HFFc6 (cell line): ENCODE measurements at places on chromosomes 3 and 15. TPM values are rescaled to one million over a fixed set of nuclear protein-coding genes. Genes with fewer than 3 reads are reported as not detected.

Gene TGM4
- not detected in 3 replicates for total RNA-seq

GRCh38 chr3:90076136-90076535 lies 968.7 kb downstream of the EPHA3 start:
- no peak overlapping the region for H3K4me3 ChIP-seq
- H3K27me3 ChIP-seq: no peaks in the 10 kb centered on the region; the same call in 1 of the 2 replicates
- H3K4me1 ChIP-seq: no peaks in the 10 kb centered on the region
- no peak for DNase-seq
- H3K27ac ChIP-seq: no peak overlapping the region
- no peaks in the 10 kb centered on the region for H3K36me3 ChIP-seq

DNA sequence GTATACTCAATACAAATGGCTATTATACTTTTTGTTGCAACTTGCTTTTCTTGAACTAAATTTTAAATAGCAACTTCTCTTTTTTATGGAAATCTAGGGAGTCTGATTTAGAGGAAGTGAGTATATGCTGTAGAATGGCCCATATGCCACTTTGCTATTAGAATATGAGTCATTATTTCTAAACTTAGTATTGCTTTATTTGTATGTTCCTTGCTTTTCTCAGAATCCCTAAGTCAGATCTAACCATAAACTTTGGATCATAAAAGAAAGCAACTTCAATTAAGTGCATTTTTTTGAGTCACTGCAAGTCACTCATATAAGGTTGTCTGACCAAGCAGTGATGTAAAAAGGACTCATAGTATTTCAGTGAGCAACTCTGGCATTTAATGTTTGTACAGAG lies 17.5 kb upstream of the SPTSSB start:
- no peaks in the 10 kb centered on the region for H3K4me1 ChIP-seq
- H3K27ac ChIP-seq: no peak overlapping the region
- no peak for DNase-seq

Gene MYZAP
- total RNA-seq: not detected in 3 replicates

DNA sequence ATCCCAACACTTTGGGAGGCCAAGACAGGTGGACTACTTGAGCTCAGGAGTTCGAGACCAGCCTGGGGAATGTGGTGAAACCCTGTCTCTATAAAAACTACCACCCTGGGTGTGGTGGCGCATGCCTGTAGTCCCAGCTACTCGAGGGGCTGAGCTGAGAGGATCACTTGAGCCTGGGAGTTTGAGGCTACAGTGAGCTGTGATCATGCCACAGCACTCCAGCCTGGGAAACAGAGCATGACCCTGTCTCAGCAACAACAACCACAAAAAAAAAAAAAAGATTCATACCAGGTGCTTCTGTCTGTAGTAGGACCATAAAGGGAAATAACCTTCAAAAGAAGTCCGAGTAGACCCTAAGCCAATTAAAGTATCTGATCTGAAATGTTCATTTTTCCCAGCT lies 94.5 kb downstream of the SERPINI1 start:
- no peak for DNase-seq
- no peaks in the 10 kb centered on the region for H3K27me3 ChIP-seq
- no peaks in the 10 kb centered on the region for H3K4me1 ChIP-seq
- H3K36me3 ChIP-seq: no peaks in the 10 kb centered on the region
- H3K4me3 ChIP-seq: no peak overlapping the region
- no peak overlapping the region for H3K27ac ChIP-seq

DNA sequence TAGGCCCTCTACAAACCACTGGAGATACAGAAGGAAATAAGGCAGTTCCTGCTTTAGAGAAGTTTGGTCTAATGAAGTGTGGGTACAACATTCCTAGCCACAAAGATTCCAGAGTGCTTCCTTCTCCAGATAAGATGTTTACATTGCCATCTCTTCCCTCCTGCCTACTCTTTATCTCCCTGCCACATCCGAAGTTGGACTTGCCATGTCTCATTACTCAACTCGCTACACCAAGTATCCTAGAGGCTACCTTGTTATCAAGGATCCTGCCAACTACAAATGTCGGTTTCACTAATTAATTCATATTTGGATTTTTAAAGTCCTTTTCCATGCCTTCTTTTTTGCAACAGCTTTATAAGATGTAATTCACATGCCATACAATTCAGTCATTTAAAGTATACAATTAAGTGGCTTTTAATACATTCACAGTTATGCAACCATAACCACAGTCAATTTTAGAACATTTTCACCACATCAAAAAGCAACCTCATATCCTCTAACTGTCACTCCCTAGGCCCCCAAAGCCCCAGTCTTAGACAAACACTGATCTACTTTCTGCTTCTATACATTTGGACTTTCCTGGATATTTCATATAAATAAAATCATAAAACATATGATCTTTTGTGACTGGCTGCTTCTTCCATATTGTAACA lies 53.7 kb upstream of the CSTA start:
- no peak overlapping the region for H3K27ac ChIP-seq
- H3K4me1 ChIP-seq: no peaks in the 10 kb centered on the region
- no peak overlapping the region for H3K4me3 ChIP-seq
- H3K27me3 ChIP-seq: peaks cover 26% of the 10 kb centered on the region
- no peaks in the 10 kb centered on the region for H3K36me3 ChIP-seq

Gene AMIGO3
- 0.43 and 0.99 TPM in 2 replicates for total RNA-seq

DNA sequence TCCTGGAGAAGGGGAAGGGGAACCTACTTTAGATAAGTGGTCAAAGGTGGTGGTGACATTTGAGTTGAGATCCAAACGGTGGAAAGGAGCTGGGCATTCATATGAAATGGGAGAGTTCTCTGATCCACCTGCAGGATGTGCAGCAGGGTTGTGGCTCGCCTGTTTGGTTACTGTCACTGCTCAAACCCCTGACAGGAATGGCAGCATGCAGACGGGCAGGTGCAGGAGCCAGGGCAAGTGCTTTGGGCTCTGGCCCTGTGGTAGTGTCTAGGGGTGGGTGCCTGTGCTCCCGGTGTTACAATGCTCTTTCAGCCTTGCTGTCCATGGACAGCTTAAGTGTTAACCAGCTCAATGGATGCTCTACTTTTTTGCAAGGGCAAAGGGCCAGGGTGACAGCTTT lies 18.5 kb downstream of the PAQR9 start:
- peaks cover 17% of the 10 kb centered on the region for H3K4me1 ChIP-seq
- H3K36me3 ChIP-seq: no peaks in the 10 kb centered on the region
- H3K27me3 ChIP-seq: peaks cover 25% of the 10 kb centered on the region
- H3K27ac ChIP-seq: no peak overlapping the region
- H3K4me3 ChIP-seq: no peak overlapping the region
- no peak for DNase-seq
